ENCODE measurements at places on chromosomes 6 and 20.

DNA sequence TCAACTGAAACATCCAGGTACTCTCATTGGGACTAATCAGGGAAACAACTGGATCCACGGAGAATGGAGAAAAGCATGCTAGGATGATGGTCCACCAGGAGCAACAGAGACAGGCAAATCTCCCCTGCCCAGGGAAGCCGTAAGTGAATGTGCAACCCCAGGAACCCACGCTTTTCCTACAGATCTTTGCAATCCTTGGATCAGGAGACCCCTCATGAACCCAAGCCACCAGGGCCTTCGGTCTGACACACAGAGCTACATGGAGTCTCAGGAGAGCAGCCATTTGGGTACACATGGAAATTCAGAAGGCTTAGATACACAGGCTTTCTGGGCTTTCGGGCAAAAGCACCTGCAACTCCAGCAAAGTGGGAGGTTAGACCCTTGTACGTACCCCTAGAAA lies 122.1 kb upstream of the PTCHD4 start:
- no peak for DNase-seq

- no peak for DNase-seq
These were observed 11.2 kb upstream of the MMP24 start for GRCh38 chr20:35215066-35215956.

- no peak for DNase-seq
These were observed 50.0 kb downstream of the GFOD1 start for GRCh38 chr6:13437218-13437996.

- DNase-seq = peak; percentile 73
These were observed 27.7 kb upstream of the DTNBP1 start for GRCh38 chr6:15690510-15690909.

DNA sequence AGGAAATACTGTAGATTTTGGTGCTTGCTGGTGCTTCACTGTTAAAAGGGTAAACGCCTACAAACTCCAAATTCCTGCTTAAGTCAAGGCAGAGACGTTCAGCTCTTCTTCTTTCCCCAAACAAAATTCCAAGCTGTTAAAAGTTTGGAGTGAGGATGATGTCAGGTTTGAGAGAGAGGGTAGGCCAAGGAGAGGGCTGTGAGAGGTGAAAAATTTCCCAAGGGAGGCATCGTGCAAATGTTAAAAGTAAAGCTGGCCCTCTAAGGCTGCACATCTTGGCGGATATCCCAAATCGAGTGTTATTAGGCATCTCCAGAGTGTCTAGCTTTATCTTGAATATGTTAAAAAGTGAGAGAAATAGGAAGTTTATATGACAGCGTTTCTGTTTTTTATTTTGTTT lies 651.8 kb downstream of the QKI start:
- no peak for DNase-seq

DNA sequence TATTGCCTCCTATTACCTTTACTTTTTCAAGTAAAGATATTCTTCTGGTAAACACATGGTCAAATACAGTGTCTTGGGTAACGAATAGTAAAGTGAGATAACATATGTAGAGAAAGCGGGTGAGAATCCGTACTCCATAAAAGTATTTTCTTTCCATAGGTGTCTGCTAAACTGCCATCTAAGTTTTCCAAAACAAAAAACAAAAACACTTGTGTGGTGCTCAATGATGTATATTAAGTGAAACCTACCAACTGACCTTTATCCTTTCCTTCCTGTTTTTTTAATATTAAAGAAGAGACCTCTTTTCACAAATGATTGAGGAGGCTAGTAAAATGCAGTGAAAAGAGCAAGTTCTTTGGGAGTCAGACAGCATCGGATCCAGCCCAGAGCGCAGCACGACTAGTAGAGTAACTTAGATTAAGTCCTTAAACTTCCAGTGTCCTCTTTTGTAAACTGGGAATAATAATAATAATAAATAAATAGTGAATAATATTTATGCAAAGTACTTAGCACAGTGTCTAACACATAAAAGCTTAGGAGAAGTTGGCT lies 437 bp upstream of the CDKAL1 start:
- DNase-seq = no peak

- no peak for DNase-seq
These were observed 84.9 kb upstream of the TGM3 start for GRCh38 chr20:2210646-2211552.

GRCh38 chr6:165219629-165220028 lies 89.8 kb downstream of the C6orf118 start:
- no peak for DNase-seq

GRCh38 chr20:3116341-3116740 lies 31.8 kb upstream of the AVP start:
- no peak for DNase-seq

DNA sequence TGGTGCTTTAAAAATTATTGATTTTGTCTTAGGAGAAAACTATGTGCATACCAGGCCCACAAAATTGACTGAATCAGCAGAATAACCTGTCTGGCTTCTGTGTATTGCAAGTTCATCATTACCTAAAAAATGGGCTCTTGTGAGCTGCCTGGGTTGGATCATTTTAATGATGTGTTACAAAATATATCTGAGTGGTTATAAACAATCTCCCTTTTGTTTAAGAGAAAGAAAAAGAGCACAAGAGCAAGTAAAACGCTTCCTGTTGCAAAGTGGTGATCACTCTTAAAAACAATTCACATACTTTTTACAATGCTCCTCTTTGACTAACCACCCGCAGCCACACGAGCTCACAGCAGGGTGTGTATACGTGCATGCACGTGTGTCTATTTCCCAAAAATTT lies 335.1 kb downstream of the HDGFL1 start:
- no peak for DNase-seq

- no peak for DNase-seq
These were observed 12.5 kb downstream of the WDR27 start for GRCh38 chr6:169689287-169689686.

DNA sequence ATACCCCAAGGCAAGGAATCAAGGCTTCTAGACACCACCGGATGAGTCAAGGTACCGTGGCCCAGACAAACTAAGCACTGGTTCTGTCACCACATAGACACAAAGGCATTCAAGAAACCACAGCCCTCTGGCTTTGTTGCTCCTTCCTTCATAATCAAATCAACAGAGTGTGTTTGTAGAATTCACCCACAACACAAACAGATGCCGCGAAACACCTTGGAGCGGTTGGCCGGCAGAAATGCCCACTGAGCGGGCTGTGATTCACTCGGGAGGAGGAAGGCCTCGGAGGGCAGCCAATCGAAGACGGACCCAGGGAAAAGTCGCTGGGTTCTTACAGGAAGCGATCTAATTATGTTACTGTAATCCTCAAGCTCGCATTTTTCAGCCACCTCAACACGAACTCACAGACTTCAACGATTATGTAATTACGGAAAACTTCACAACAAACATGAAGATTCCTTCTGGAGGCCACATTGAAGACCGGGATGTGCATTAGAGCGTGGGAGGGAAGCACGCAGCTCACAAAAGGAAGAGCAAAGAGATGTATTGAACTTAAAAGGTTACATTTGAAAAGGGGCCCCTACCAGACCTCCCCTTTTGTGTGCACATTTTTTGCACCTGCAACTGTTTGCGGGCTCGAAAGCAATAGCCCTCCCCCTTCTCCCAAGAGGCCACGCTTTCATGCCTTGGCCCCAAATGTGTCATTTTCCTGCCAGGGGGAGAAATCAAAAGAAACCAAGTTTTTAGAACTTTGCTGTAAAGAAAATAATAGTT lies 184.7 kb upstream of the PREP start:
- DNase-seq = no peak

DNA sequence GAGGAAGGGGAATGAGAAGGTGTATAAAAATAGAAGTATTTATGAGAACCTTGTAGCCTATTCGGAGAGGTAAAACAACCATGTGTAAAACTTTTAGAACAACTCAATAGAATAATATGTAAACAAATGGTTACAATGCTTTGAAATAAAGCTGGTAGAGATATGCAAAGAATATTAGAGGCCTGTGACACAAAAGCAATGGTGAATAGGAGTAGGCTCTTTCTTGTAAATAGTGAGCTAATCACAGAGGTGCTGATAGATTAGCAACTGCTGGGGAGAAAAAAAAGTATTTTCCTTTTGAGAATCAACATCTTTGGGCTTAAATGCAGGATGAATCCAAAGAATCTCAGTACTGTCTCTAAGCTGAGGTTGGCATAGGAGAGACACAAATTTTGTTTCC lies 7.0 kb downstream of the TMEM200A start:
- no peak for DNase-seq

- DNase-seq = no peak
These were observed 82.9 kb downstream of the GMPR start for GRCh38 chr6:16321341-16321710.

DNA sequence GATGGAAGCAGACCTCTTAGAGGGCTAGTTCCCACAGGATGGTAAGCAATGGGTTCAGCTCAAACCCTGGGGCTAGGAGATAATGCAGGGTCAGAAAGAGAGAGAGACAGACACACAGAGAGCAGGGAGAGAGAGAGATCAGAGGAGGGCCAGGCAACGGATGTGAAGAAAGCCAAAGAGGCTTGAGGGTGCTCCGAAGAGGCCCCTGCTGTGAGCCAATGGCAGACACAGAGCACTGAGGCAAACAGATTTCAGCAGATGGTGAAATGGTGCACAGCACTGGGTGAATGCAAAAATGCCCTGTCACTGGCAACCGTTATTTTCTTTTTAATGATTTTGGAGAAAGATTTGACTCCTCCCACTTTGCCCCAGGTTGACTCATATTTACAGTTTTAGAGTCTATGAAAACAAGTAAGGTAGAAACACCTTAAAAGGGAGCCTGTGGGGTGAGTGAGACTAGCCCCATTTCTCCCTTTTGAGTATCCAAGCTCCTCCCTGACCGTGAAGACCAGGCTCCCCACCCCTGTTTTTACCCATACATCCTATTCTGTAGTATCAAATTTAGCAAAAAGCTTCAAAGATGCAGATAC lies 840 bp downstream of the DEFB132 start:
- DNase-seq = no peak

GRCh38 chr20:62829231-62830230 lies 12.7 kb downstream of the COL9A3 start:
- no peak for DNase-seq

- DNase-seq = no peak
These were observed 114.5 kb downstream of the SLC22A3 start for GRCh38 chr6:160462551-160463109.

GRCh38 chr6:23875006-23875405 lies 251.0 kb upstream of the NRSN1 start:
- no peak for DNase-seq

DNA sequence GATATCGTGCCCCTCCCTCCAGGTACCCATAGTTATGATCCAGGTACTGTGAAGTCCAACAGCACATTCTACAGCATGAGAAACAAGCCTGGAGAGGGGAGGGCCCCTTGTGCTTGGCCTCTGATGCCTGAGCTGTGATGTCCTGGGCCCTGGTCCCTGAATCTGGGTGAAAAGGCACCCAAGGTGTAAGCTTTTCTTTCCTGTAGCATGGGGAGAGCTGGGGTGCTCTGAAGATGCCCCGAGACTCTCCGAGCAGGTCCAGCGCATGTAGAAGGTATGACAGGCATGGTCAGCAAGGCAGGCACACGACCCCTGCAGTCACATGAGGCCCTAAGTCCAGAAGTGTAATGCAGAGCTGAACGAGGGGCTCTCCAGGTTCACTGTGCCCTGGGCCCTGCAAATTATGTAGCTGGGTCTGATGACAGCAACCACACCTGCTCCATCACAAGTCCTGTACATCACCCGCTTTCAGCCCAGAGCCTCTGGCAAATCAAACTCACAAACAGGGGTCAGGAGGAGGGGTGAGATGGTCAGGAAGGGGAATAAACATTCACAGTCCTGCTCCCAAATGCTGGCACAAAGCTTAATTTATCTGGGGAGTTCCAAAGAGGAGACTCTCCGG lies 1.8 kb upstream of the CTSZ start:
- DNase-seq = no peak

DNA sequence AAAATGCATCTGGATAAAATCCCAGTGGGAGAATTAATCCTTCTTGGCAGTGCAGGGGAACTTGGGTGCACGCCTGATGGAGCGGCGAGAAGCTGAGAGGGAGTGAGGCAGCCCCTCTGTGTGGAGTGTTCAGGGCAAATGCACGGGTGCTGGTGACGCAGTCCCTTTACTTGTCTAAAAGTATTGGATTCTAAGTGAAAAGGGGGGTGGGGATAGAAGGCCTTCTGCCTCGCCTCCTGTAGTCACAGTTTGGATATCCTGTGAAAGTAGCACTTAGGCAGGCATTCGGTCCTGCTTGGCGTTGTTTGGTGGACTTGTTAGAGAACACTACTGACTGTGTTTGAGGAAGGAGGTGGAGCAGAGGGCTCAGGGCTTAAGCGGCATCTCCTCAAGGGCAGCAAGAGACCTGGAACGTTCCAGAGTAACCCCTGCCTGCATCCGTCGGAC lies 39.3 kb downstream of the PHACTR3 start:
- peak; percentile 8 for DNase-seq

GRCh38 chr6:159915397-159915796 lies 24.6 kb downstream of the MAS1 start:
- DNase-seq = no peak

- DNase-seq = no peak
These were observed 204.1 kb upstream of the PREP start for GRCh38 chr6:105606831-105607463.

- no peak for DNase-seq
These were observed 19.3 kb downstream of the RBM38 start for GRCh38 chr20:57410398-57410920.

DNA sequence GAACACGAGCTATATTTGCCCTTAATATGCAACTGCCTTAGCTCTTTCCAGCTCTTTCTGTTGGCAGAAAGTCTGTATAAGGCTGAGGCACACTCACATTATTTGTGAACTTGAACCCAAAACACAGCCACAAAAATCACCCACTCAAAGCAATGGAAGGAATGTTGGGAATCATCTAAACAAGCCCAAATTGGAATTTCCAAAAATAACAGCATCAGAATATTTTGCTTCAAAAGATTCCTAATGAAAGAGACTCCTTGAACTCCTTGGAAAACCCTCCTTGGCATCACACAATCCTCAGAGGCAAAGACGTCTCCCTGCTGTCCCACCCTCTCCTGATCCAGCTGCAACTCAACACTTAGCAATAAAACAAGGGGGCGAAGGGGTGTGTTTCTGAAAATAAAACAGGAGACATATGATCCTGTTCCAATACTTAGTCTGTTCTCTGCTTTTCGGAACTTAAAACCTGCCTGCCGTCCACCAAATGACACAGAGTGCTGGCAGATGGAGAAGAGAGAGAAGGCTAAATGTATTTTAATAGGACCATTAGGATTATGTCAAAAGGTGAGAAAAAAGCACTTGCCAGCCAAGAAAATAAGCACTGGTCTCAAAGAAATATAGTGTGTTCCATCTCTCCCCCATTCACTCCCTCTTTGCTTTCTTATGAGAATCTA lies 320.7 kb upstream of the JARID2 start:
- DNase-seq = peak; percentile 96
